ENCODE measurements at places on chromosomes 16 and 17.

DNA sequence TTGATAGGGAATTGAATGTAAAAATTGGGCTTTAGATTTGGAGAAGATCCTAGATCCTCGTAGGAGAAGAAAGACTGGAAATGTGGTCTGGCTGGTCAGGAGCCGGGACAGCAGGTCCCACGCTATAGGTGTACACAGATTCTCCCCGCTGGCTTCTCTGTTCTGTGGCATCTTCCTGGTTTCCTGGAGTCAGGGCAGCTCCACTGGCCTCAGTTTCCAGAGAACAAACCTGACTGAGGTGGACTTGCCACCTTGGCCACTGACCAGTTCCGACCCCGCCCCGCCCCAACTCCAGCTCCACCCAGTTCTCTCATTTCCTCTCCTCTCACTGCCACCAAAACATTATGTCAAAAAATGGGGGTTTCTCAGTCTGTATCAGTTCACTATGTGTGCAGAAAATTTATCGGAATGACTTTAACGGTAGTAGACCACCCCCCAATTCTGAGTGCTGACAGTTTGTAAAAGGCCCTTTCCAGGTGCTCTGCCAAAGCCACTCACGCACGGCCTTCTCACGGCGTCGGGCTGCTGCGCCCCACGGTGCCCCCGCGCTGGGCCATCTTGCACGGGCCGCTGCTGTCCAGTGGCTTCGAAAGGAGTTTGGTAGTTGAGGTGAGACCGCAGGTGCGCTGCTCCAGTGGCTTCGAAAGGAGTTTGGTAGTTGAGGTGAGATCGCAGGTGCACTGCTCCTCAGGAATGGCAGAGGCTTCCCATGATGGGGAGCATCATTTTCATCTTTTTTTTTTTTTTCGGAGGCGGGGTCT lies 161.4 kb upstream of the CHMP6 start:
- DNase-seq: no peak

GRCh38 chr16:75764154-75764768 lies 38.0 kb upstream of the CPHXL start:
- peak; percentile 18 for DNase-seq

DNA sequence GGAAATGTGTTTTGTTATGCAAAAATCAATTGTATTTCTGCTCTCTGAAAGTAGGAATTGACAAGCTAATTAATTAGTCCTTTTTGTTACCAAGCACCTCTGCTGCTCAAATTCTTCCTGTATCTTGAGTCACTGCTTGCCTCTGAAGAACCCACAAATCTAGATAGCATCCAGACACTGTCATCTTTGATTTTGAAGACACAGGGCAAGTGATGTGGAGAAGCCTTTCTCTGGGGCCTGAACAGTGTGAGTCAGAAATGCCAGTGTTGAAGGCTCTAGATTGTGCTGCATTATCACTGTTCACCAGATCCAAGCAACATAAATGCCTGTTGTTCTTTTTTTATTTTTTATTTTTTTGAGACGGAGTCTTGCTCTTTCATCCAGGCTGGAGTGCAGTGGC lies 10.9 kb upstream of the ST6GALNAC1 start:
- no peak for DNase-seq

- DNase-seq: no peak
Observed at GRCh38 chr17:29677824-29678223, 55.1 kb upstream of the CORO6 start.

DNA sequence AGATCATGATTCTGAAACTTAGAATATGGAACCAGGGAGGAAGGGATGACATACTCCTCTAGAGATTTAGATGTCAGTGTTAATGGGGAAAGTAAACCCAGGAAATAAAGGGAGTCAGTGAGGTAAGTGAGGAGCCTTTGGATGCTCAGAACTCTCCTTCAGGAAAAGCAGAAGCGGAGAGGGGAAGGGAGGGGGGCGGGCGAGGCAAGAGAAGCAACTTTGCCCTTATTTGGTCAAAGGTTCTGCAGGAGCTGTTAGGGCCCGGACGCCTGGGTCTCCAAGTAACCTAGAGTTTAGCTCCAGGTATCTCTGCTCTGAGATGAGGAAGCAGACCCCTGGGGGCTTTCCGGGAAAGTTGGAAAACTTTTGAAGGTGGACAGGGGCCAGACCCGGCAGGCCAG lies 1.3 kb downstream of the PFN1 start:
- no peak for DNase-seq

DNA sequence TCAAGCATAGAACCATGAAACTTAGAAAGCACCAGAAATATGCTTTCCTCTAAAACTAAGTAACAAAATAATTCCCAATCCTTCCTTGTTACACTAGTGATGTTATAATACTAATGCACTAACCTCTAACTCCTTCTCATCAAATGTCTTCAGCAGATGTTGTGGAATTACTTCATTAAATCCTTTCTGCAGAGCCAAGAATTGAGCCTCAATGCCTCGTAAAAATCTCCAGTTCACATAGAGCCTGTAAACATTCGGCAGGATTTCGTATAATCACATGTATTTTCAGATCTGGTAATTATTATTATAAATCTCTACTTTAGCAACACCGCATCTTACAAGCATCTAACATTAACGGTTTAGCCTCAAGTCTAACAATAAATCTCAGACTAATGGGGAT lies 44.7 kb downstream of the CEP95 start:
- no peak for DNase-seq

GRCh38 chr17:62070900-62071299 lies 5.8 kb upstream of the MED13 start:
- DNase-seq: no peak

GRCh38 chr17:75937652-75938051 lies 3.2 kb downstream of the FBF1 start:
- DNase-seq: no peak

GRCh38 chr17:1905190-1905913 lies 75.5 kb downstream of the RPA1 start:
- no peak for DNase-seq

DNA sequence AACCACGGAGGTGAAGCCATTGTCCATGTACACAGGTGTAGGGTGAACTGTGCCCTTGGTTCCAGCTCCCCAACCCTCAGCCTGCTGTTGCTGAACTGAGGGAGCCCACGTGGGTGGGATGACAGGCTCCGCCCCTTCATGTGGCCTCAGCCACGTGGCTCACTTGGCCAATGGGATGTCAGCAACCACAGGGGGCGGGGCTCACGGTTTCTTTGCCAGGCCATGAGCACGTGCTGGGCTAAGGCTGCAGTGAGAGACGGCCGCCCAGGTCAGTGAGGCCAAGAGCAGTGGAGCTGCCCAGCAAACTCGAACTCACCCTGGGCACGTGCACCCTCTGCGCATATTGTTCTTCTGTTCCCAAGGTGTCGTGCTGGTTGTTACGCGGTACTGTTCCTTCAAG lies 282.6 kb downstream of the IRF8 start:
- DNase-seq: no peak

GRCh38 chr17:76385892-76386786 lies 1.7 kb downstream of the SPHK1 start:
- peak; percentile 18 for DNase-seq

DNA sequence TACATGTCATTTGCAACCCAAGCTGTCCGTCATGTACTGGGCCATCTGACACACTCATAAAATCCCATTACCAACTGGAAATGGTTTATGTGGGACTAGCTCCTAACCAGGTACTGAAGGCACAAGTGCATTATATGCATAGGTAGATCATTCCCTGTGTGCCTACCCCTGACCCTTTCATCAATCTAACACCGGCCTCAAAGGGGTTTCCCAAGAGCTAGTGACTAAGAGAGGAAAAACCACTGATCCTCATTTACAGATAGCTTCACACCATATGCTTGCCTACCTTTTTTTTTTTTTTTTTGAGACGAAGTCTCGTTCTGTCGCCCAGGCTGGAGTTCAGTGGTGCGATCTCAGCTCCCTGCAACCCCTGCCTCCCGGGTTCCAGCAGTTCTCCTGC lies 449.8 kb downstream of the SLC39A11 start:
- DNase-seq: no peak

Data from NCI-H446 treated with DMSO at 0.1 percent for 48 hours (cell line).